ENCODE measurements at places on chromosomes 6 and 20.

GRCh38 chr6:7545316-7546019, 4.0 kb downstream of the DSP start:
- DNase-seq: no peak

- no peak for DNase-seq
Measured at GRCh38 chr6:121652726-121653623, 217.5 kb downstream of the GJA1 start.

DNA sequence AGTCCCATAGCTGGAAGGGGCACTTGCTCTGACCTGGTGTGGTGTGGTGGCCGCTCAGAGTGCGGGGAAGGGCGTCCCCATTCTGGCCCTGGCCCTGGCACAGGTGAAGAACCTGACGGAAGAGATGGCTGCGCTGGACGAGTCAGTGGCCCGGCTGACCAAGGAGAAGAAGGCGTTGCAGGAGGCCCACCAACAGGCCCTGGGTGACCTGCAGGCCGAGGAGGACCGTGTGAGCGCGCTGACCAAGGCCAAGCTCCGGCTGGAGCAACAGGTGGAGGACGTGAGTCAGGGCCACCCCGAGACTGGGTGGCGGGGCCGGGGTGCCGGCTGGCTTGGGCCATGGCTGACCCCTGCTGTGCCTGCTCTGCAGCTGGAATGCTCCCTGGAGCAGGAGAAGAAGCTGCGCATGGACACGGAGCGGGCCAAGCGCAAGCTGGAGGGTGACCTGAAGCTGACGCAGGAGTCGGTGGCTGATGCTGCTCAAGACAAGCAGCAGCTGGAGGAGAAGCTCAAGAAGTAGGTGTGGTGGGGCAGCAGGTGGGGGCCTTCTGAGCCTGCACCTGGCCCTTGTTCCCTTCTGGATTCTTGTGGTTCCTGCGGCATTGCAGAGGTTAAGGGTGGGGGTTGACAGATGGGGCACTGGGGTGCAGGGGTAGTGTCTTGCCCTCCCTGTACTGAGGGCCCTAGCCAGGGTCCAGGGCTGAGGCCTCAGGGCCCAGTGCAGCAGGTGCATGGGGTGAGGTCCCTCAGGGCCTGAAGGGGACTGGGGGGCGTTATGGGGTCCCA, 40.8 kb downstream of the MYH7B start:
- no peak for DNase-seq

GRCh38 chr6:134420614-134421181, 102.8 kb upstream of the SGK1 start:
- DNase-seq: no peak

- DNase-seq: no peak
Measured at GRCh38 chr6:161033667-161034066, 42.1 kb downstream of the MAP3K4 start.

DNA sequence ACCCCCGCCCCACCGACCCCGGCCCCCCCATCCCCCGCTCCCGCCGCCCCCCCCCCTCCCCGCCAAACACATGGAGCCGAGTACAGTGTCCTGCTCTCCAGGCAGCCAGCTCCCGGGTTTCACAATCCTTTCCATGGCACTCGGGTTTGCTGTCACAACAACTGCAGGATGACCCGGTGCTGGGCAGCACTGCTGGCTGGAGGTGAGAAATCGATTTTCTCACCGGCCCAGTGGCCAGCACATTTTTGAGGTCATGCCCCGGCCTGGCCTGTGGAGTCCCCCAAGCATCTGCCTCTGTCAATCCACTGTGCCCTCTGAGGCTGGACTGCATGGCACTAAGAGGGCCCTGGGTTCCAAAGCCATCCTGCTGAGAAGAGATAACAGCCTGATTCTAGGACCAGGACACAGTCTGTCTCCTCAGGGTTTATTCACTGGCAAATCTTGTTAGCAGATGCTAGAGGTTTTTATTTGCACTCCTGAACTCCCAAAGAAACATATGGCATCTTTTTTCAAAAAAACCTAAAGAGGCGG, 129.5 kb downstream of the NFATC2 start:
- no peak for DNase-seq

DNA sequence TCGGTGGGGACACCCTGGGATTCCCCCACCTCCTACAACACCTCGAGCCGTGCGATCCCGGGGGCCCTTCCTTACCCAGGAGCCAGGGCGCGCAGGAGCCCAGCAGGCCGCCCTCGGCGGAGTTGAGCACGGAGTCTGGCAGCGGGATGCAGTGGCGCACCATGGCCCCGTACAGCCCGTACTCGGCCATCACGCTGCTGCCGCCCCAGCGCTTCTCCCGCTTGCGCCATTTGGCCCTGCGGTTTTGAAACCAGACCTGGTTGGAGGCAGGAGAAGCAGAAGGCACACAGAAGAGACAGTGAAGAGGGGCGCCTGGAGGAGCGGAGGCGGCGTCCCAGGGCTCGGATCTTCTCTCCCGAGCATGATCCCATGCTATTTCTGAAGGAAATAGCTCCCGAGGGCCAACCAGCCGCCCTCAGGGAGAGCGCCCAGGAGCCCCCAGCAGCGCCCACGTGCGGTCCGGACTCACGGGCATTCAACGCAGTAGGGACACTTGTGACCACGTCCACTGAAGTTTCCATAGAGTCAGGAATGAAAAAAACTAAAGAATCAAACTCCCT, 4.3 kb downstream of the VSX1 start:
- DNase-seq: no peak

Measured in CMK (cell line).